Central memory CD8-positive, alpha-beta T cell (primary cell): ENCODE measurements at places on chromosomes 1 and 21.

DNA sequence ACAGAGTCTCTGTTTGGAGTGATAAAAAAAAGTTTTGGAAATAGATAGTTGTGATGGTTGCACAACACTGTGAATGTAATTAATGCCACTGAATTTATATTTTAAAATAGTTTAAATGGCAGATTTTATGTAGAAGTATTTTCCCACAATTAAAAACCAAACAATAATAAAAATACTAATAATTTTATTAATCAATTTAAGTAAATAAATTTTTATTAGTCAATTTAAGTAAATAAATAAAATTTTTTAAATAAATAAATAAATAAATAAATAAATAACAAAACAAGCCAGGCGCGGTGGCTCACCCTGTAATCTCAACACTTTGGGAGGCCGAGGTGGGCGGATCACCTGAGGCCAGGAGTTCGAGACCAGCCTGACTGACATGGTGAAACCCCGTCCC, 4.9 kb upstream of the KDF1 start:
- H3K4me3 ChIP-seq, result no peak overlapping the region
- peaks cover 69% of the 10 kb centered on the region for H3K27me3 ChIP-seq
- H3K27ac ChIP-seq, result no peak overlapping the region
- peaks cover 7% of the 10 kb centered on the region for H3K4me1 ChIP-seq
- no peak for DNase-seq
- H3K36me3 ChIP-seq, result no peaks in the 10 kb centered on the region

GRCh38 chr1:180862305-180862704, 50.4 kb upstream of the KIAA1614 start:
- no peak overlapping the region for H3K4me3 ChIP-seq
- no peaks in the 10 kb centered on the region for H3K4me1 ChIP-seq
- H3K36me3 ChIP-seq, result peaks cover 3% of the 10 kb centered on the region
- no peak overlapping the region for H3K27ac ChIP-seq
- no peaks in the 10 kb centered on the region for H3K27me3 ChIP-seq

GRCh38 chr1:93516164-93516563, 68.2 kb downstream of the FNBP1L start:
- H3K27ac ChIP-seq, result no peak overlapping the region
- no peaks in the 10 kb centered on the region for H3K27me3 ChIP-seq
- H3K4me1 ChIP-seq, result no peaks in the 10 kb centered on the region
- no peak overlapping the region for H3K4me3 ChIP-seq
- no peak for DNase-seq

- no peak overlapping the region for H3K27ac ChIP-seq
- DNase-seq, result no peak
- no peaks in the 10 kb centered on the region for H3K4me1 ChIP-seq
- H3K36me3 ChIP-seq, result no peaks in the 10 kb centered on the region
Measured at GRCh38 chr1:118304722-118305359, 119.8 kb upstream of the SPAG17 start.

DNA sequence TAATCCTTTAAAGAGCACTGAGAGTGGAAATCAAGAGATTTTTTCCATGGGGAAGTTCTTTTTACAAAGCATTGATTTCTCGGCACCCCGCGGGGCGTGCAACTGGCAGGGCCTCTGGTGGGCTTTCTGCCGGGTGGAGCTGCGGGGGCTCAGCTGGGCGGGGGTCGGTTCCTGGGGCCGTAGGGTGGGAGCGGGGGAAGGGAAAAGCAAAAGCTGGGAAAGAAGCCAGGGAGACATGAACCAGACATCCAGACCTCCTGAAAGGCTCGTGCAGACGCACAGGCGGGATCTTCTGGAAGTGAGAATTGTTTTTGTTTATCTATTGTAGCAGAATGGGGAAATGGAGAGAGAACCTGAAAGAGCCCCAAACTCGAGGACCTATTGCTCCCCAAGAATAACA, 235.2 kb downstream of the FAM72C start:
- H3K27ac ChIP-seq, result no peak overlapping the region
- H3K4me3 ChIP-seq, result no peak overlapping the region
- no peak for DNase-seq
- H3K4me1 ChIP-seq, result no peaks in the 10 kb centered on the region

- no peaks in the 10 kb centered on the region for H3K36me3 ChIP-seq
- no peaks in the 10 kb centered on the region for H3K4me1 ChIP-seq
- H3K27ac ChIP-seq, result no peak overlapping the region
- H3K27me3 ChIP-seq, result no peaks in the 10 kb centered on the region
Measured at GRCh38 chr1:50986653-50987052, 16.6 kb downstream of the CDKN2C start.

GRCh38 chr1:220176540-220176939, 82.6 kb downstream of the IARS2 start:
- H3K36me3 ChIP-seq, result peaks cover 50% of the 10 kb centered on the region
- no peak for DNase-seq
- H3K4me1 ChIP-seq, result peaks cover 25% of the 10 kb centered on the region
- no peak overlapping the region for H3K4me3 ChIP-seq

- no peak for DNase-seq
- H3K36me3 ChIP-seq, result no peaks in the 10 kb centered on the region
- H3K4me1 ChIP-seq, result no peaks in the 10 kb centered on the region
- no peak overlapping the region for H3K4me3 ChIP-seq
Measured at GRCh38 chr1:203422656-203423055, 53.0 kb upstream of the PRELP start.

DNA sequence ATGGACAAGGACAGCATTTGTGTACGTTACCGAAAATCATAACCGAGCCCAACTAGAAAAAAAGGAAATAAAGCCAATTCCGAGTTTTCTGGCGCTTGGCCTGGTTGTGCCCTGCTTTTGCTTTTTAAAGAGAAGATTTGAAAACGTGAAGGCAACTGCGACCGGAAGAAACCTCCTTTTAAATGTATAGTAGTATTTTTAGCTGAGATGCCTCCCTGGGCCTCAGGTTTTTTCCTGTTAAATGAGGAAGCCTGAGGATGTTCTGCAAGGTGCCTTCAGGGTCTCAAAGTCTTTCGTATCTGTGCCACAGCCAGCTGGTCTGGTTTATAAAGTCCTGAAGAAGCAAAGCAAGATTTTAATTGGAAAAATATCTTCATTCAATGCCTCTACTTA, 371 bp upstream of the ODF2L start:
- peaks cover 42% of the 10 kb centered on the region for H3K4me1 ChIP-seq
- peaks cover 9% of the 10 kb centered on the region for H3K36me3 ChIP-seq
- no peaks in the 10 kb centered on the region for H3K27me3 ChIP-seq
- DNase-seq, result no peak
- H3K4me3 ChIP-seq, result peak overlapping the region; percentile 87

- H3K27me3 ChIP-seq, result no peaks in the 10 kb centered on the region
- peaks cover 7% of the 10 kb centered on the region for H3K36me3 ChIP-seq
- H3K4me3 ChIP-seq, result peak overlapping the region; percentile 74
Measured at GRCh38 chr1:16217061-16217785, 4.8 kb upstream of the ARHGEF19 start.

- no peak overlapping the region for H3K4me3 ChIP-seq
- DNase-seq, result no peak
- no peaks in the 10 kb centered on the region for H3K4me1 ChIP-seq
- no peaks in the 10 kb centered on the region for H3K27me3 ChIP-seq
- no peak overlapping the region for H3K27ac ChIP-seq
Measured at GRCh38 chr1:183777328-183777727, 27.6 kb upstream of the RGL1 start.

GRCh38 chr1:59271561-59272260, 25.2 kb upstream of the FGGY start:
- no peaks in the 10 kb centered on the region for H3K4me1 ChIP-seq
- peaks cover 28% of the 10 kb centered on the region for H3K27me3 ChIP-seq
- H3K36me3 ChIP-seq, result no peaks in the 10 kb centered on the region
- no peak overlapping the region for H3K4me3 ChIP-seq
- no peak overlapping the region for H3K27ac ChIP-seq
- DNase-seq, result no peak

GRCh38 chr1:28417441-28417922, 47.9 kb downstream of the PHACTR4 start:
- H3K4me1 ChIP-seq, result peaks cover 11% of the 10 kb centered on the region
- no peak for DNase-seq
- H3K27ac ChIP-seq, result peak overlapping the region; percentile 74
- no peak overlapping the region for H3K4me3 ChIP-seq
- H3K27me3 ChIP-seq, result no peaks in the 10 kb centered on the region
- peaks cover 2% of the 10 kb centered on the region for H3K36me3 ChIP-seq

- H3K4me3 ChIP-seq, result no peak overlapping the region
Measured at GRCh38 chr1:26887125-26887524, 3.0 kb downstream of the GPN2 start.

- DNase-seq, result no peak
- H3K4me1 ChIP-seq, result no peaks in the 10 kb centered on the region
- no peaks in the 10 kb centered on the region for H3K27me3 ChIP-seq
- H3K4me3 ChIP-seq, result no peak overlapping the region
Measured at GRCh38 chr1:219385787-219386427, 212.2 kb downstream of the LYPLAL1 start.

DNA sequence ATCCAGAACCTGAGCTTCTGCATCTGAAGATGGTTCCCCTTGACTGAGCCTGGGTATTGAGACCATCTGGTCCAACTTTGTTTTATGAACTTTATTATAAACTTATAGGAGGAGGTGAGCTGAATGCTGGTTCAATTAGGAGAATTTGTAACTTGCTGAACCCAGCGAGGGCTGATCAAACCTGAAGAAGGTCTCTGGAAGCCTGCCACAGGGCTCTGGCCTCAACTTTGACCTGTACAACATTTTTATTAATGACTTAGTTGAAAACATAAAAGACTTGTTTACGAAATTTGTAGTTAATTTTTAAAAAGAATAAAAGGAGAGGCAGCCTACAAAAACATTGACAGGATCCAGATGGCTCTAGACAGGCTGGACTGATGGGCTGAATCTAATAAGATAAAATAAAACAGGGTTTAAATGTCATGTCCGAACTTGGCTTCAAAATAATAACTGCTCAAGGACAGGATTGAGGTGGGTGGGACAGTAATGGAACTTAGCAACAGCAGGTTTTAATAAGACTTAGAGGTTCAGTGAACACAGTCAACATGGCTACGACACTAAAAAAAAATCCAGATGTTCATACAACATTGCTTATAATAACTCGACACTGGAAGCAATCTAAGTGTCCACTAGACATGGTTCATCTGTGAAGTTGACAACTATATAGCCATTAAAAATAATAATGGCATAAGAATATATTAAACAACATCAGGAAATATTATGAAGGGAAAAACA, 53.4 kb upstream of the GJB5 start:
- peaks cover 86% of the 10 kb centered on the region for H3K27me3 ChIP-seq
- H3K4me3 ChIP-seq, result no peak overlapping the region
- no peak for DNase-seq
- peaks cover 2% of the 10 kb centered on the region for H3K36me3 ChIP-seq
- no peaks in the 10 kb centered on the region for H3K4me1 ChIP-seq

DNA sequence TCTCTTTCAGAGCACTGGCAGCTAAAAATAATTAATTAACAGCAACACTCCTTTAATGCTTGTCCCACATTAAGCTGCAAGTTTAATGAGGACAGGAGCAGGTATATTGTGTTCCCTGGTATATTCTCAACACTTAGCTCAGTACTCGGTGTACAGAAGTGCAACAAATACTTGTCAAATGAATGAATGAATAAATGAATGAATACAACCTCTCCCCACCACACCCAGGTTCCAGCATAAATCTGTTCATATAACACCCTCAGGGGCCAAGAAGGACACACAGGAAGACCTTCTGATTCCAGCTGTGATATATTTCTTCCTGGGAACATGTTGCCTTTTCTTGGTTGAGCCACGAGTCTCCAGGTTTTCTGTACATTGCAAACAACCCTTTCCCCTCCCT, 38.1 kb upstream of the RD3 start:
- peak overlapping the region; percentile 20 for H3K27ac ChIP-seq
- no peaks in the 10 kb centered on the region for H3K4me1 ChIP-seq
- no peaks in the 10 kb centered on the region for H3K36me3 ChIP-seq
- H3K27me3 ChIP-seq, result peaks cover 13% of the 10 kb centered on the region
- H3K4me3 ChIP-seq, result no peak overlapping the region

GRCh38 chr1:183424691-183425090, 6.5 kb upstream of the NMNAT2 start:
- H3K27me3 ChIP-seq, result peaks cover 49% of the 10 kb centered on the region
- no peak for DNase-seq
- no peaks in the 10 kb centered on the region for H3K4me1 ChIP-seq
- H3K36me3 ChIP-seq, result no peaks in the 10 kb centered on the region
- H3K4me3 ChIP-seq, result no peak overlapping the region
- H3K27ac ChIP-seq, result no peak overlapping the region

- peaks cover 6% of the 10 kb centered on the region for H3K36me3 ChIP-seq
- H3K27ac ChIP-seq, result peak overlapping the region; percentile 91
- DNase-seq, result no peak
- peaks cover 71% of the 10 kb centered on the region for H3K4me1 ChIP-seq
- H3K4me3 ChIP-seq, result peak overlapping the region; percentile 93
Measured at GRCh38 chr1:41661428-41662060, 177.1 kb upstream of the EDN2 start.

DNA sequence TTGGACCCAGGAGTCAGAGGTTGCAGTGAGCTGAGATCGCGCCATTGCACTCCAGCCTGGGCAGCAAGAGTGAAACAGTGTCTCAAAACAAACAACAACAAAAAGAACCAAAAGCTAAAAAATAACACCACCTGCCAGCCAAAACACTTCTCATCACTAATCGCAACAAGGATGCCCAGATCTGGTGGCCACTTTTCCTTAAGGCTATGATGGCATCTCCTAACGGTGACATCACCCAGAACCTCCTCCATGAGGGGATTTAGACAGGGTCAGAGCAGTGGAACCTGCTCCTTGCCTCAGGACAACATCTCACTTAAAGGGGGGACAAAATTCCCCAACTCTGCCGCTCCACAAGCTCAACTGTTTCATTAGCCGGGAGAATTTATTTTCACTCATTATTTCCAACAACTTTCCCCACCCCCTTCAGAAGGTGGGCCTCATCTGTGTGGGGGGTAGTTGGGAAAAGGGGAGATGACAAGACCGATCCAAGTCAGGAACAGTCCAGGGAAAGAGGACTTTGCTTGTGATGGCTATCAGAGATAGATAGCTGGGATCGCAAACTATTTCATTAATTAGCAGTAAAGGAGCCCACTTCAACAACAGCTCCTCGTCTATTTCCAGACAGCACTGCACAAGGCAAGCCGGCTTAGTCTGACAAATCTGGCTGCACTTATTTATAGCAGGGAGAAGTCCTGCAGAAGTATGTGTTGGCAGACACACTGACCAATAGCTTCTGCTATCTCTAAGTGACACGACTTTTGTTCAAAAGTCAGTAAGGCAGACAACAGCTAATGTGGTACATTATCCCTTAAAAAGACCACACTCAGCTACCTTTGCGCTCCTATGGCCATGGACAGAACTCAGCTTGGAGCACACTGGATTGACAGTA, 2.6 kb downstream of the PABPC4 start:
- H3K27ac ChIP-seq, result no peak overlapping the region
- no peaks in the 10 kb centered on the region for H3K27me3 ChIP-seq
- H3K4me3 ChIP-seq, result peak overlapping the region; percentile 89
- H3K36me3 ChIP-seq, result peaks cover 39% of the 10 kb centered on the region
- DNase-seq, result no peak
